ENCODE measurements at places on chromosomes 2 and 18. TPM values are rescaled to one million over a fixed set of nuclear protein-coding genes. Genes with fewer than 3 reads are reported as not detected.

GRCh38 chr2:146540271-146540932, 1304.4 kb upstream of the ACVR2A start:
- no peak for DNase-seq

DNA sequence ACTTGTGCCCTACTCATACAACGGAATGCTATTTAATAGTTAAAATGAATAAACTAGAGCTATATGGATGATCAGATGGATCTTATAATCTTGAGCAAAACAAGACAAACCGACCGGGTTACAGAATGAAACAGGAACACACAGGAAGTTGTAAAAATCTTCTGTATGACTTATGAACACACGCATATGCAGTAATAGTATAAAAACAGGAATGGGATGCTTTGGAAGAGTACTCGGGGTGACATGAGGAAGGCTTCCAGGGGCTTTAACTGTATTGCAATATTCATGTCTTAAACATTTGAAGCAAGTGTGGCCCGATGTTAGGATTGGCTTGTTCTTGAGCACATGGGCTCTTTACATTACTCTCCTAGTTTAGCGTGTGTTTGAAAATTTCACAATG, 14.9 kb upstream of the E2F6 start:
- no peak for DNase-seq

SERPINB4 gene
- polyA plus RNA-seq: not detected

DNA sequence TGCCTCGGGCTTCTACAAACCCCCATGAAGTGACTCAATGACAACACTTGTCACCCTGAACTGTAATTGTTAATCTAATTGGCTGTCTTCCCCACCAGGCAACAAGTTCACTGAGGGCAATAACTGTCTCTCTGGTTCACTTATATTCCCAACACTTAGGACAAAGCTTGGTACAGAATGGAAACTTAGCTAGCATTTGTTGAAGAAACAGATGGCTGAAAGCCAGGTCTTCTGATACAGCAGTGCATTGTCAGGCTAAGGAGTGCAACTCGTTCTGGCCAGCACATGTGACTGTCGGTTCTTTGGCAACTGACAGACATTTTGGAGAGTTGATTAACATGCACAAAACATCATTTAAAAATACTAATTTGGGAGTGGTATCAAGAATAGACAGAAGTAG, 14.6 kb upstream of the DNAJC27 start:
- peak; percentile 6 for DNase-seq

DNA sequence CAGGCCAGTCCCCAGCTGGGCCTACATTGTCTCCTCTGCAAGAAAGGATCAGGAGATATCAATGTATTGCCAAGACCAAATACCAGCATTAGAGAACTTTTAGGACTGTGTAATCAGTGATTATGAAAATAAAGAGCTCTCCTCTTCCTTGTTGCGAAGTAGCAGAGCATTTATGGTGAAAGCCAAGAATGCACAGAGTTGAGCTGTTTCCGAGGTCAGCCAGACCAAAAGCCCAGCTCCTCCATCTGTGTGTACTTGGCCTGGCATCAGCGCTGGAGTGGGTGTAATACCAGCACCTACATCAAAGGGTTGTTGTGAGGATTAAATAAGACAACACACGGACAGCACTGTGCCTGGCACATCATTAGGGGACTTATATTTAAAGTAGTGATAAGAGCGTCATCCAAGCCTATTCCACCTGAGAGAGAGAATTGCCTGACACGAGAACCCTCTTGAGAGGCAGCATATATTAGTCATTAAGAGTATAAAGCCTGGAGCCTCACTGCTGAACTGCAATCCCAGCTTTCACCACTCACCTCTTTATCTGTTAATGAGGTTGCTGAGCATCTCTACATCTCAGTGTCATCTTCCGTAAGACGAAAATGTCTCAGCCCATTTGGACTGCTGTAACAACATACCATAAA, 7.4 kb upstream of the SLC16A14 start:
- peak; percentile 4 for DNase-seq

DNA sequence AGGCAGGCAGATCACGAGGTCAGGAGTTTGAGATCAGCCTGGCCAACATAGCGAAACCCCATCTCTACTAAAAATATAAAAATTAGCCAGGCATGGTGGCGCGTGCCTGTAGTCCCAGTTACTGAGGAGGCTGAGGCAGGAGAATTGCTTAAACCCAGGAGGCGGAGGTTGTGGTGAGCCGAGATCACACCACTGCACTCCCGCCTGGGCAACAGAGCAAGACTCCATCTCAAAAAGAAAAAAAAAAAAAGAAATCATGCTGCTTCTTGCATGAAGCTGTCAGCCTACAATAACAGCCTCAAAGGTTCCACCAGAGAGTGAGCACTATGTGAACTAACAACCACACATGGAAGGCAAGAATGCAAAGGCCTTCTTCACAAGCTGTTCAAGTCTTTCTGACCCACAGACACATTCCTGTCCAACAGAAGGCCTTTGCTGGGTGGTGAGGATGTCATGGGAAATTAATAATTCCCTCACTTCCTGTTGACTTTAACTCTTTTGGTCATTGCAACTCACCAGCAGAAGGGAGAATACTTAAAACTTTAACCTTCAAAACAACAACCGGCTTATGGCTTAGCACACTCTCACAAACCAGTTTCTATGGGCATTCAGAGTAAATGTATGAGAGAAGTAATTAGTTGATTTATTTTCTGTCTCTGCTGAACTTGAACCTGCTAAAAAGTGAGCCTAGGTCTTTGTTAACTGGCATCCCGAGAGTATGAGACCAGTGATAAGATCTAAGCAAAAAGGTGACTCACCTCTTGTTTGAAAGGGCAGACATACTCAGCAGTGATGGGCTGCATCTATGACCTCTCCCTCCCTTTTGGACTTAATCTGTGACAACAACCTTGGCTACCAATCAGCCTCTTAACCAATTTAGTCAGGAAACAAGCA, 11.8 kb downstream of the PLEKHM3 start:
- DNase-seq: peak; percentile 66

REG1B gene
- not detected for polyA plus RNA-seq

ACADL gene
- polyA plus RNA-seq: not detected

DNA sequence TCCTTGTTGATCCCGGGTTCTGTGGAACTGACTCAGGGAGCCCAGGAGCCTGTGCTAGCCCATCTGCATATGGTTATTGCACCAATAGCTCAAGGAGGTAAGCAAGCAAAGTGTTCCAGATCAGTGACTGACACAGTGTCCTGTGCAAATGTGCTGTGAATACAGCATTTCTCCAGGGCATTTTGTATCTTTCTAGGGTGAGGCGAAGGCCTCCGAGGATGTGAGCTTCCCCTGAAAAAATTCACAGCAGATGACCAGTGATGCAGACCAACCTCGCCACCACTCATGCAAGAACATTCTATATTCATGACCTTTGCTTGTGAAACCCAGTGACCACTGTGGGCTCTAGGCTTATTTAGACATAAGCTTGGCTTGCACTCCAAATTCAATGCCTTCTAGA, 15.2 kb upstream of the NT5DC4 start:
- no peak for DNase-seq

CDK15 gene
- polyA plus RNA-seq: 1.7 TPM

GRCh38 chr2:204051476-204051875, 114.9 kb downstream of the ICOS start:
- no peak for DNase-seq

RAB17 gene
- polyA plus RNA-seq: not detected

DNA sequence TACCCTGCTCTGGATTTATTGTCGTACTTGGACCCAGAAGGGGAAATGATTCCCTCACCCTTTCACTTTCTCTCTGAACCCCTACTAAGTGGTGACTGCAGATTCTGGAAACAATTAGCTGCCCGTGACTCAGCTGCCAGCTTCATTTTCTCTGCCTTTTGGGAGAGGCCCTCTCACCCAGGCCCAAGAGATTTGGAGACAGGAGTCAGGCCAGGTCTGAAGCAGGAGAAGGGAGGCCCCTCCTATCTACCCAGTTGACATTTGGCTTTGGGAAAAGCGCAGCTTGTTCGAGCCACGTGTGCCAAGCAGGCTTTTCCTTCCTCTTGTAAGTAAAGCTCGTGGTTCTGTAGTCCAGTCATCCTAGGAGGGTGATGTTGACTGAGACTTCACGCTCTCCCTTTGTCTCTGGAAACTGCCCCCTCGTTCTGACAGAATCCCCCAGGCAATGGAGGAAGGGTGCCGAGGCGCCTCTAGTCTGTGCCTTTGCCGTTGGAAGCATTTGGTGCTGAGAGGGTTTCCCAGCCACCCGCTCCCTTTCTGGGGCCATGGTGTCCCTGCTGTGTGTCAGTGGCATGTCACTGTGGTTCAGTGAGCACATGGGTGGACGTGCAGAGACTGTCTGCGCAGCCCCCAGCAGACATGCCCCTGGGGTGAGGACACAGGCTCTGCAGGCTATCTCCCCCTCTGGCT, 8.6 kb downstream of the OXER1 start:
- DNase-seq: peak; percentile 80

GRCh38 chr2:2175381-2176090, 155.5 kb downstream of the MYT1L start:
- DNase-seq: no peak

All from GM23248 (cell line).